ENCODE measurements at places on chromosomes 11 and 22. TPM values are rescaled to one million over a fixed set of nuclear protein-coding genes. Genes with fewer than 3 reads are reported as not detected.

Gene TH
- total RNA-seq, result not detected

Gene UPB1
- 0.83 TPM for total RNA-seq

Gene SDHAF2
- 62.8 TPM for total RNA-seq

Gene CLCF1
- total RNA-seq, result 8.3 TPM

Gene PARVG
- total RNA-seq, result 8.9 TPM

Gene DEFB131B
- total RNA-seq, result not detected

Gene UCP2
- total RNA-seq, result 43.6 TPM

Gene NXPE4
- total RNA-seq, result not detected

Gene MPZL3
- 0.50 TPM for total RNA-seq

Gene MMP12
- total RNA-seq, result not detected

Gene OR2D2
- not detected for total RNA-seq

Gene TP53AIP1
- not detected for total RNA-seq

Gene NXPE1
- total RNA-seq, result not detected

Gene BATF2
- 0.42 TPM for total RNA-seq

Gene POU2AF3
- total RNA-seq, result 0.99 TPM

Gene TBX1
- 2.5 TPM for total RNA-seq

Gene TEX54
- not detected for total RNA-seq

Gene VSIG2
- total RNA-seq, result 0.29 TPM

Gene SNX19
- total RNA-seq, result 89.3 TPM

Gene ENDOD1
- 43.2 TPM for total RNA-seq

Gene KDELR3
- 8.1 TPM for total RNA-seq

Gene NRGN
- 1.6 TPM for total RNA-seq

Gene SERPING1
- total RNA-seq, result 562 TPM

Gene CHEK1
- 2.3 TPM for total RNA-seq

Gene DDX17
- total RNA-seq, result 327 TPM

Gene MIOX
- total RNA-seq, result not detected

Gene GLB1L3
- 0.42 TPM for total RNA-seq

Gene CNTN5
- total RNA-seq, result 0.06 TPM

Gene SYCE3
- total RNA-seq, result not detected

Gene OR52N4
- not detected for total RNA-seq

Gene MUC6
- not detected for total RNA-seq

Gene IL18
- 6.7 TPM for total RNA-seq

Gene CRYBB2
- not detected for total RNA-seq

Gene ELFN2
- total RNA-seq, result 0.17 TPM

Gene C11orf21
- 0.29 TPM for total RNA-seq

Gene PGA5
- total RNA-seq, result 0.86 TPM

Gene TOM1
- 22.8 TPM for total RNA-seq

Gene CNIH2
- total RNA-seq, result not detected

Gene NFAM1
- 2.1 TPM for total RNA-seq

Gene KRTAP5-3
- not detected for total RNA-seq

Gene FDXACB1
- total RNA-seq, result 0.92 TPM

Gene SAMM50
- 28.6 TPM for total RNA-seq

Gene NPAS4
- 1.7 TPM for total RNA-seq

Gene SAA1
- 1.3 TPM for total RNA-seq

Gene OR51B4
- total RNA-seq, result not detected

Gene UVRAG
- 37.4 TPM for total RNA-seq

Gene OR4C45
- not detected for total RNA-seq

Gene HBD
- not detected for total RNA-seq

Gene MAPK8IP2
- total RNA-seq, result 4.2 TPM

Gene JAML
- total RNA-seq, result 1.2 TPM

Gene LAYN
- 23.4 TPM for total RNA-seq

Gene ANO1
- 25.3 TPM for total RNA-seq

Gene ABTB2
- 6.6 TPM for total RNA-seq

Gene ZFPL1
- 48.7 TPM for total RNA-seq

Gene ART1
- total RNA-seq, result not detected

Measured in esophagus muscularis mucosa (tissue), 4 donors.